Stimulated activated CD4-positive, alpha-beta T cell treated with anti-CD3 and anti-CD28 coated beads, Interleukin-4, amount 100 ng/mL, for 24 hours (primary cell): ENCODE measurements at places on chromosomes 3 and 15.

DNA sequence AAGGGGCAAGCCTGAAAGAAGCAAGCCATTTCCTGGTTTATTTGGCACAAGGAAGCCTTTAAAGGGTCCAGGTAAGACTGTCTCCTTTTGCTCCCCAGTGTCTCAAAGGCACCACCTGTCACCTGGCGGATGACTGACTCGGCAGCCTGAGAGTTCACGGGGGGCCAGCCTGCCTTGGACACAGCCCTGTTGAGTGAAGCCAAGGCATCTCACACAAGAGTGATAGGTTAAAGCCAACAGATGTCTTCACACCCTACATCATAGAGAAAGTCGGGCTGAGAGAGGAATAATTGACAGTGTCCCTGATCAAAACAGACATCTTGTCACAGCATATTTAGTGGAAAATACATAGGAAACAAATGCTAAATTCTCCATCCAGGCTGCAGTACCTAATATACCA lies 28.2 kb upstream of the LIPC start:
- DNase-seq: no peak

DNA sequence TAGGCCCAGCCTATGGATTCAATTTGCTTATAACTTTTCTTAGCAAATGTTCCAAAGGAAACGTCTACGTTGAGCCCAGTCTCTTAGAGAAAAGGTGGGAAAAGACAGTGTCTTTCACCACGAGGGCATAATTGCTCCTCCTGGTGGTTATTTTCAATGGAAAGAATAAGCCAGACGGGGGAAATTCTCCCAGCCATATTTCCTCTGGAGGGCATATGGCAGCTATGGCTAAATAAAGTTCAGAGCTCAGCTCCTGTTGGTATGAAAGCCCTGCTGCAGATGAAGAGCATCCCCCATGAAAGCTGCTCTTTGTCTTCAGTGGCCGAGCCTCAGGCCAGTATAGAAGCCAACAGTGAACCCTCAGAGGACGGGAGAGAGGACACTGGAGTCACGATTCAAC lies 297.9 kb downstream of the RYR3 start:
- no peak for DNase-seq

- no peak for DNase-seq
Observed at GRCh38 chr3:128273841-128274573, 120.7 kb downstream of the EEFSEC start.

DNA sequence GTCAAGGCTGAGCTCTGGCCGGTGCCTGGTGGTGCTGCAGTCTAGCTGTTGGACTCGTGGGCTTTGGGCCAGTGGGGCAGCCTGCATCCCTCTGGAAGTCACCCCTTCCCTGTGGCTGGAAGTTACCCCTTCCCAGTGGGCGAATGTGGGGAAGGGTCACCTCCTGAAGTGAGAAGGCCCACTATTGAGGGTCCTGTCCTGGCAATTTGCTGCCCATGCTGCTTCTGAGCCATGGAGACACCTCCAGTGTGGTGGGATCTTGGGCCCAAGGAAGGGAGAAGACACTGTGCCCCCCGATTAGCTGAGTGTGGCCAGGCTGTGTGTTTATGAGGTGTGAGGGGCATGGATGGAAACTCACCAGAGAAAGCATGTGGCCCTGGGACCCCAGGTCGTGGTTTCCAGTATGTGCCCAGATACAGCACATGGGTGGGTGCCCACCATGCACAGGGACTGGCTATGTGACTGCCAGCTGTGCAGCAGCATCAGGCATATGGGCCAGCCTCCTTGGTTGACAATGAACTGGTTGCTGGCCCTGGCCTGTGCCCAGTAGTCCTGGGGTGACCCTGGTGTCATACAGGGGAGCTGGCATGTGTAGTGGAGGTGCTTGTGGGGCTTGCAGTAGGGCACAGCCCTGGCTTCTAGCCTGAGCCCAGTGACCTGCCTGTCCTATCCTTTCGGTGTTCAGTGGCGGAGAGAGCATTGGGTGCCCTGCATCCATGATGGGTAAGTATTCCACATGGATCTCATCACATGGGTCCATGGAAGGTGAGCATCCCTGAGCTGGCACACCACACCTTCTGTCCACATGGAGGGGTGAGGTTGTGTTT lies 221.2 kb downstream of the SNRPN start:
- DNase-seq: no peak

DNA sequence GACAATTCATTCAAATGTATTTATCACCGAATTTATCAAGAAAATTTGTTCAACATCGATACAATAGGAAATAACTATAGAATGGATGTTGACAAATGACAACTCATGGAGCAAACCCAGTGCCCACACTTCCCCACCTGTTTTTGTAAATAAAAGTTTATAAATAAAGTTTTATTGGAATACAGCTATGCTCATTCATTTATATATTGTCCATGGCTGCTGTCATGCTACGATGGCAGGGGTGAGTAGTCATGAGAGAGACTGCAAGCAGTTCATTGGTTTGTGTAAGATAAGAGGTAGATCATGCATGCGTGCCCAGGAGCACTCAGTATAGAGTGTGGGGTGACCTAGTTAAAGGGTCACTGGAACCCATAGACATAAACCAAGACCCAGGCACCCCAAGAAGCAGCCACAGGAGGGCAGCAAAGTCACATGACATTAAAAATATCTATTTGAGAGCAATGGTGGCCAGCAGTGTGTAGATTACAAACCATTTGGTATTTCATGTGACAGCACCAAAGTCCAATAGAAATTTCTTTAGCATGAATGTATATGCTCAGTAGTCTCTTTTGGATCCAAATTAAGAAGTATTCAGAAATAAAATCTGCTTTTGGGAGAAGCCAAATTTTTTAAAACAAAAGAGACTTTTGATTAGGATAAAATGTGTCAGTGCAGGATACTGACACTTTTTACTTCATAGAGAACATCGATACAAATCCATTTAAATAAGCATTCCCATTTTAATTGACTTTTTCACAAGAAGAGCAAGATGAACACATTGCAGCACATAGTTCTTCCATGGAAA lies 794.8 kb downstream of the MCTP2 start:
- no peak for DNase-seq

GRCh38 chr3:94308767-94309166 lies 245.9 kb downstream of the NSUN3 start:
- no peak for DNase-seq

DNA sequence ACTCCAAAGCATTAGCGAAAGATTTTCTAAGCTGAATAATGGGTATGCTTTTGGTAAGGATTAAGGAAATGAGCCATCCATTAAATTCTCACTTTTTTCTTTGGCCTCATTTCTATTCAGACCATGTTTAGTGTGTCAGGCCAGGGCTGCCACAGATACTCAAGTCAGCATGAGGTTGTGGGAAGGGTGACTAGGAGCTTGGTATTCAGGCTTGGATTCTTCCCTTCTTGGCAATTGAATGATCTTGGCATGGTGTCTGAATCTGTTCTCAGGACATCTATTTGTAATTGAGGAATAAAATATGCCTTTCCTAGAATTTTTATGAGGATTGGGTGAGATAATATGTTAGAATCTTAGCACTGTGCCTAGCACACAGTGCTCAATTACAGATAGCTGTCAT lies 11.2 kb downstream of the CCNB2 start:
- DNase-seq: no peak

DNA sequence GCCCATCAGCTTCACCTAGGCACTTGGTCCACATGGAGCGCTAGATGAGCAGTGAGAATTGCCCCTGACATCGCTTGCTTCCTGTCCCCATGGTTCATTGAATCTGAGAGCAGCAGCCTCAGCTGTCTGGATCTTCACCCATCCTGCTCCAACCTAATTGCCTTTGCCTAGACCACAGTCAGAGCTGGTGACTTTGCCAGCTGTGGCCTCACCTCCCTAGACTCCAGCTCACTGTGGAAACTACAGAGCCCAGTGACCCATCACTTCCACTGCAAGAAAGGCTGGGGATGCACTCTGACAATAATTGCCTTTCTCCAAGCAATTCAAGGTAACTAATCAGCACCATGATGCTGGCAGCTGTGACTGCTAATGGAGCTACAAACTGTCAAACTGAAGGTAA lies 30.6 kb upstream of the SLC6A1 start:
- DNase-seq: no peak

DNA sequence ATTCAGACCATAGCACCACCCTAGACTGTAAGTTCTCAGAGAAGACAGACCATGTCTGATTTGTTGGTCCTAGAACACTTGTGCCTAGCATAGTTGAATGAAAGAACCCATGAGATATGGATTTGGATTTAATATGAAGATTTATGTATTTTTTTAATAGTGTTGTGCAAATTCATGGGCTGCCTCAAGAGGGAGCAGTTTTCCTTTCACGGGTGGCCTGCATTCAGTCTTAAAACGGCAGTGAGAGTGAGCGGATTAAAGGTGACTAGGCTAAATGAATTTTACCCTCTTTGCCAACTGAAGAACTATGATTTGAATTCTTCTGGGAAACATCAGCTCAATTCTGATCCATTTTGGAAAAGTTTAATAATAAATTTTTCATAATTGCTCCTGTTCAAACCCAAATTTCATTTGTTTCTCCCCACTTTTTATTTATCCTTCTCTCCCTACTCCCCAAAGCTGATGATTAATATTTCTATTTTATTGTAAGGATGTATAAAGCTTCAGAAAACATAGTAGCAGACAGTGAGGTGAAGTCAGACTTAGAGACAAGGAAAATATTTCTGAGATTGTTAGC lies 67.3 kb downstream of the MORC1 start:
- DNase-seq: peak; percentile 6

GRCh38 chr3:114362815-114363214 lies 69.0 kb downstream of the TIGIT start:
- DNase-seq: no peak

DNA sequence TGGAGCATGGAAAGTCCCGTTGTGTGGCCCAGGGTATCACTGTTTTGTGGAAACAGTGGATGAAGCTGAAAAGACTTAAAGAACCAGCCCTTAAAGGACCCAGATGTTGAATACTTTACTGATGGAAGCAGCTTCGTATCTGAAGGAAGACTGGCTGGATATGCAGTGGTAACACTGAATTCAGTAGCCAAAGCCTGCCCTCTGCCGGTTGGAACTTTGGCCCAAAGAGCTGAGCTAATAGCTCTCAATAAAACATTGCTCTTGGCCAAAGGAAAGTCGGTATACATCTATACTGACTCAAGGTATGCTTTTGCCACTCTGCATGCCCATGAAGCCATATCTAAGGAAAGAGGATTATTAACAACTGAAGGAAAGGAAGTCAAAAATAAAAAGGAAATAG lies 885.4 kb downstream of the PDCD6IP start:
- no peak for DNase-seq

DNA sequence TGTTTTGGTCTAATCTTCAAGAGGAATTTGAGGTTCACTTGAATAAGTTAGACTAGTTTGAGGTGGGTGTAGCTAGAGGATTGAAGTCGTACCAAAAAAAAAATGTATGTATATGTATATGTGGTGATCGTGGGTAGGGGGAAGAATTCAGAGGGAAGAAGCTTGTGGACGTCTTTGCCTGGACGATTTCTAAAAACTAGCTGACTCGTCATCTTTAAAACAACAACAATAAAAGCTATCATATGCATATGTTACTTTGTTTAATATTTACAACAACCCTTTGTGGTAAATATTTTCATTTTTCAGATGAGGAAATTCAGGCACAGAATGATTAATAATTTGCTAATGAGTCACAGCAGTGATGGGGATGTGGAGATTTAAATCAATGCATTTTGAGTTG lies 18.1 kb downstream of the RNF111 start:
- no peak for DNase-seq

- no peak for DNase-seq
Observed at GRCh38 chr3:13274551-13275332, 145.4 kb downstream of the NUP210 start.

- DNase-seq: no peak
Observed at GRCh38 chr3:161203485-161204098, 17.5 kb upstream of the NMD3 start.

DNA sequence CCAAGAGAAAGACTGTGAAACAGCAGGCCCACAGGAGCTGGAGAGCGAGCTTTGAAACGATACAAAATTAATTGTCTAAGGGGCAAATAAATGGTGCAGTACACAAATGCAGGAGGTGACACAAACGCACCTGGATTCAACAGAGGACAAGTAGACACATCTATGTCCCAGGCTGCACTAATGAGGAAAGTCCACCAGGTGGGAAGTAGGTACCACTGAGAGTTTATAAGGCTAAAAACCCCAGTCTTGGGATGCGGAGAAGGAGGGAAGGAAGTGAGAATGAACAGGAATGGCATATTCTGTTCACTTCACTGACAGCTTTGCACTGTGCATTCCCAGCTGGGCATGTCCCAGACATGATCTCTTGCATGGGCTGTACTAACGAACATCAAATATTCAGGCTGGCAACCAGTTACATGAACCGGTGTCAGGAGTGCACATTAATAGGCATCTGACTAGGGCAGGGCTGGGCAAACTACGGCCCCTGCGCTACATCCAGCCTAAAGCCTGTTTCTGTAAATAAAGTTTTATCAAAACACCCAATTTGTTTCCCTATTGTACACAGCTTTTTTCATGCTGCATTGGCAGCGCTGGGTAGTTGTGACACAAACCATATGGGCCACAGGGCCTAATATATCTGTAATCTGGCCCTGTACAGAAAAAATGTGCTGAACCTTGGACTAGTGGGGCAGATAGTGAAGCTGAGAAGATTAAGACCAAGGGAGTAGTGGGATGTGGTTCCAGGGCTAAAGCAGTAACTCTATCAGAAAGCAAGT lies 107.0 kb downstream of the IGF2BP2 start:
- DNase-seq: no peak

DNA sequence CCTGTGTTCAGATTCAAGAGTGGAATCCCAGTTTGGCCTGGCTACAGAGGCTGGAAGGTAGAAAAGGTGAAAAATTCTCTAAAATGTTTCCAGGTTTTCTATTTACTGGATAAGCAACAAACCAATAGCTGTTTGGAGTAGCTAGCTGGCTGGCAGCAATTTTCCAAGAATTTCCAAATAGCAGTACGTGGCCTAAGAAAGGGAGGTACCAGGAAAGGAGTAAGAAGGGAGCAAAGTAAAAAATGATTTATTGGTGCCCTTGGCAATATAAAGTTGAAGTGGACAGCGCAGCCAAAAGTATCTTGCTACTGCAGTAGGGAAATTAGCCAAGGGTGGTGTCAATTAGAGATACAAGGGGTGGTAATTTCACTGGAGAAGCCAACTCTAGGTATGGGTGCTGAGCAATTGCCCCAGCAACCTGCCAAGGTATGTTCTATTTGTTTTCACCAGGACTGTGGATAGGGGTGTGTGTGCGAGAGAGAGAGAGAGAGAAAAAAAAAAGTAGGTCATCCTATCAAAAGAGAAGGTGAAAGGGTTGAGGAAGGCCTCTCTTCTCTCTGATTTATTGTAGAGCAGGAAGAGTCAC lies 40.8 kb upstream of the THBS1 start:
- DNase-seq: no peak

GRCh38 chr15:68465861-68466560 lies 34.0 kb upstream of the ITGA11 start:
- DNase-seq: no peak
